Cortex of kidney (tissue), 1 donor: ENCODE measurements at places on chromosomes 1 and 21.

GRCh38 chr1:235030919-235031596 lies 97.6 kb downstream of the TOMM20 start:
- no peak for DNase-seq

GRCh38 chr1:20521960-20522861 lies 14.3 kb upstream of the MUL1 start:
- no peak for DNase-seq

GRCh38 chr1:207923561-207923960 lies 12.6 kb upstream of the CD34 start:
- DNase-seq, result no peak

GRCh38 chr1:55820501-55820900 lies 605.3 kb upstream of the USP24 start:
- DNase-seq, result no peak

DNA sequence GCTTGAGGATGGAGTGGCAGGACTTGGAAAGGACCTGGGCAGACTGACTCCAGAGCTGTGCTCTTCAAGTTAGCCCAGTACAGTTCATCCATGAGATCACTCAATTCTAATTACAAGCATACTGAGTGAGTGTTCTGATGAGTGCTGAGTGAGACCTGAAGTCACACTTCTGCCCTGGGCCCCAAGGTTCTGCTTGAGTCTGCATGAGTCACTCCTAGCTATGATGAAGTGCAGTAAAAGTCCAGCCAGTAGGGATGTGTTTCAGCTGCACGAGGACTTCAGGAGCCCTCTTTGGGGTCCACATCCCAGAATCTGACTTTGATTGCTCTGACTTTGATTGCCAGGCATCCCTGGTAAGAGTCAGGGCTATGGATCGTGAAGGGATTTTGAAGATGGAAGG lies 35.8 kb downstream of the PLEKHA6 start:
- DNase-seq, result no peak

- DNase-seq, result no peak
Observed at GRCh38 chr21:35150562-35151226, 101.6 kb upstream of the RUNX1 start.

DNA sequence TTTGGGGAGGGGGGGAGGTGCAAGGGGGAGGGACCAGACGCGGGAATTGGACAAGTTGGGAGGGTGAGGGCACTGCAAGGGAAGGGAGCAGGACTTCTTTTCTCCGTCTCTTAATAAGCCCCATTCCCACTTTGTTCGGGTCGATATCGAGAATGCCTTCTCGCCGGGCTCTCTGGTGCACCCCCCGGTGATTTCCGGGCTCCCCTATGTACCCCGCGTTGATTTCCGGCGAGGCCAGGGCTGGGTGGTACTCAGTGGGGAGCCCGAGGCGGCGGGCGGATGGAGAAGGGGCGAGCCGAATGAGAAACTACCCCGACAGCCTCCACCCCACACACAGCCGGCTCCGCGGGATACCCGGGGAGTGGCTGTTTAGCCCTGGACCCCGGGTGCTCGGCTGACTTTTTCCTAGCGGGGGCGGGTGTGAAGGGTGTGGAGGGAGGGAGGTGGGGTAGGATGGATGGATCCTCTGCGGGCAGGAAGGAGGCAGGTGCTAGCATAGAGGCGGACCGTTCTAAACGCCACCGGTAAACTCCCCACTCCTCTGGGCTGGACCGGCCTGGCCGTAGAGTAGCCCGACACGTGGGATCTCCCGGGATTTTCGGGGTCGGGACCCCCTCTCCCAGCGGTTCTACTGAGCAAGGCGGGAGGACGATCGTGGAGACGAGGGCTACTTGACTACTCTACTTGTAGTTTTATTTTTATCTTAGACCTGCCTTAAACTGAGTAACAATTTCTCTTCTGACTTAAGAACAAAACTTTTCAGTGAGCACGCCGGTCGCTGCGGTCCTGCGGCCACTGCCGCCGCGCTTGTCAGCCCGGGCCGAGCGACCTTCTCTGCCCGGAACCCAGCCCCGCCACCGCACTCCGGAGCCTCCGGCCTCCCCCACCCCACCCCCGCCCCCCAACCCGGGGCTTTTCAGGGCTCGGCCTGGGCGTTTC lies 1.0 kb downstream of the RNF220 start:
- no peak for DNase-seq

- DNase-seq, result no peak
Observed at GRCh38 chr1:11481019-11481418, 2.1 kb downstream of the DISP3 start.

DNA sequence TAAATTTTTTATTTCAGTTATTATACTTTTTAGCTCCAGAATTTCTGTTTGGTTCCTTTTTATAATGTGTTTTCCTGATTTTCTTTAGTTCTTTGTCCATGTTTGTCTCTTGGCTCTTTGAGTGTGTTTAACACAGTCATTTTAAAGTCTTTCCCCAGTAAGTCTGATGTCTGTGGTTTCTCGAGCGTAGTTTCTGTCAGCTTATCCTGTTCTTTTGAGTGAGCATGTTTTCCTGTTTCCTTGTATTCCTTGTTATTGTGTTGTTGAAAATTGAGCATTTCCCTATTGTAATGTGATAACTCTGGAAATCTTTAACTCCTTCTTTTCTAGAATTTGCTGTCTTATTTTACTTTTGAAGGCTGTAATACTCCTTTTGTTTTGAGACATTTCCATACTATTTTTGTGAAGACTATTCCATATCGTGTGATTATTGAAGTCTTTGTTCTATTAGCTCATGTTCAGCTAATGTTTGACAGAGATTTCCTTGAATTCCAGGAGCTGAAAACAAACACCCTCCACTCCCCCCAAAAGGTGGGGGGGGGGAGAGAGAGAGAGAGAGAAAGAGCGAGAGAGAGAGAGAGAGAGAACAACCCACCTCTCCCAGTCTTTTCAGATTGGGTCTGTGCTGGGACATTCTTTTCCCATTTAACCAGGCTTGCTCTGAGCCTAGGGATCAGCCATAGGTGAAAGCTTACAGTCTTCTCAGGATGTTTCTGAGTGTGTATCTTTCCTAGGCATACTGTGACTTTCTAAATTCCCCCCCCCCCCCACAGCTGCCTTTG lies 38.3 kb downstream of the SDCCAG8 start:
- DNase-seq, result no peak

GRCh38 chr21:41068967-41069642 lies 98.9 kb upstream of the BACE2 start:
- DNase-seq, result no peak

DNA sequence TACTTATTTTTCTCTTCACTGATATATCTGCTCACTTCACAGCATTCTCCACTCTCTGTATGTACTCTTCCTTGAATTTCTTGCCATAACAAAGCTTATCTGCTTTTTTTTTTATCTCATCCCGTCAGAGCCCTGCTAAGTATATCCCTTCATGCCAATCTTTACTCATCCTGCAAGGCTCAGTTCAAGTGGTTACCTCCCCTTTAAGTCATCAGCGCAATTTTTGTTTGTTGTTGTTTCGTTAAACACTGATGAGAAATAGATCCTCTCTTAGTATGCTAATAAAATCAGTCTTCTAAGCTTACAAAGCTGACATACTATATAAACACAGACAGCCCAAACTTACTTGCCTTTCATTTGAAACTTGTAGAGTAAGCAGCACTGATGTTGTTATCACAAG lies 17.8 kb downstream of the COL24A1 start:
- no peak for DNase-seq

GRCh38 chr21:35886887-35887286 lies 173.4 kb downstream of the SETD4 start:
- no peak for DNase-seq

DNA sequence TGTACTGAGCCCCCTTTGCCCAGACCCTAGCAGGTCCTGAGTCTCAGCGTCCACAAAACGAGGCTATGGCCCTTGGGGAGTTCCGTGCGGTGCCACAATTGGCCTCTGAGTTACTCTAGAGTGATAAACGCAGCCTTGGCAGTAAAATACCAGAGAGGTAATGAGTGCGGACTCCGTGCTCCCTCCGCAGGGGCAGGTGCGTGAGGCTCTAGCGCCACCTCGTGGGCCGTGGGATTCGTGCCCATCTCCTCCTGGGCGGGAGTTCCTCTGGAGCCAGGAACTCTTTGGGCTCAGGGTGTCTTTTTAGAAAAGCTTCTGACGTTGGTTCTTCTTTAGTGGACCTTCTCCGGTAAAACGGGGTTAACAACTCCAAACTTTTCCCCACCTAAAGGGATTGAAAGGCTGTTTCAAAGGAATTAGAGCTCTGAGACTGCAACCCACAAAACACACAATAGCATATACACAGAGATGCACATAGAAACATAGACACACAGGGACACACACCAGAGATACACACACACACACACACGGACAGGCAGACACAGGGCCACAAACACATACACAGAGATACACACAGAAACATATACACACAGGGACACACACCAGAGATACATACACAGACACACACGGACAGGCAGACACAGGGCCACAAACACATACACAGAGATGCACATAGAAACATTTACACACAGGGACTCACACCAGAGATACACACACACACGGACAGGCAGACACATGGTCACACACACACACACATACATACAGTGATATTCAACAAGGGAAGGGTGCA lies 99.4 kb downstream of the KCNJ15 start:
- DNase-seq, result no peak

DNA sequence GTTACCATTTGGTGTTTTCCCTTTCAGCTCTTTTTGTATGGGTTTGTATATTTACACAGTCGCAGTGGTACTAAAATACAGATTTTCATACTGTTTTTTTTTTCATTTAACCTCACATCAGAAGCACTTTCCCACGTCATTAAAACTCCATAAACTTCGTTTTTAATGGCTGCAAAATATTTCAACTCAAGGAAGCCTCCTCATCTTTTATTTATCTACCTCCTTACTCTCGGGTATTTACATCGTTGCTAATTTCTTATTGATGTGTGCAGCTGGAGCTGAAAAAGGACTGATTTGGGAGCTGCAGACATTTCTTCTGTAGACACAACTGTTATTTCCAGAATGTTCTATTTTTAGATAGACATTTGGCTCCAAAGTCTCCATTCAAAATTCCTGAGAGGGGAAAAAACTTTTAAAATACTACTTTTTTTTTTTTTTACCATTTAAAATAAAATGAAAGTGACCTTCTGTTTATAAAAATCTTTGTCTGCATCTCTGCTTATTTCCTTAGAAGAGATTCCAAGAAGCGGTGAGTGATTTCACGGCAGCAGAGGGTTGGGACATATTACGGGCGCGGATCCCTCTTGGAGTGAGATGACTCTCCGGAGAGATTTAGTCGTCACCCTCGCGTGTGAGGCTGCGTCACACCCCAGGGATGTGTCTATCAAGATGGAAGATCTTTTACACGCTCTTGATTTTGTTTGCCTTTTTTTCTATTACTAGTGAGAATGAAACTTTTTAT lies 10.1 kb downstream of the RUNX3 start:
- no peak for DNase-seq

GRCh38 chr1:21294266-21294989 lies 4.2 kb upstream of the ECE1 start:
- DNase-seq, result no peak

- no peak for DNase-seq
Observed at GRCh38 chr1:201126832-201127754, at the start of gene ASCL5. Gene ASCL5, minus strand, starts transcription at chr1:201127184. Its CDS starts 11,812 bp downstream, at chr1:201115372.

DNA sequence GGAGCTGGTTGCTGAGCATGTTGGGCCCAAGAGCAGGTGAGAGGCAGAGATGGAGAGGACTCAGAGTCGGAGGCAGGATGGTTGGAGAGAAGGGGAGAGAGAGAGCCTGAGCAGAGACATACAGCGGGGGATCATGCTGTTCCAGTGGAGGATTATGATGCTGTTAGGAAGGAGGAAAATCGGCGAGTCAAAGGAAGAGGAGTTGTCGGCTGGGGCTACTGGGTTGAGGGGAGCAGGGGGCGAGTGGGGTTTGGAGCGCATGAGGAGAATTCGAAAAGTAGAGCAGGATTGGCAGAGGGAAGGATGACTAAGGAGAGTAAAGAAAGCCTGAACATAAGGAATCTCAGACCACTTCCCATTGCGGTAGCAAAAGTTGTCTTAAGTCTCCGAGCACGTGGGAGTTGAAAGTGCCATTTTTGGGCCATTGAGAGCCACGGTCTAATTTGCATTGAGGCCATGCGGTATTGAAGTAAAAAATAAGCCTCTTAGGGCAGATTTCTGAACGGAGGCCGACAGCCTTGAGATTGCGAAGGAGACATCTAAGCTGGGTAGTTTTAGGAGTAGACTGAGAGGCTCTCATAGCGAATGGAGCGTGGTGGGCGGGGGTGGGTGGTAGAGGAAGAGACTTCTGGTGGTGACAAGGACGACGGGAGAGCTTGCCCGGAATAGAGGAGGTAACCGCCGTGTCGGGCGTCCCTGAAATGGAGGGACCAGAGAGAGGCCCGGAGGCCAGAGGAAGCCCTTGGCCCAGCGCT lies 140.4 kb upstream of the ETV3 start:
- DNase-seq, result no peak

DNA sequence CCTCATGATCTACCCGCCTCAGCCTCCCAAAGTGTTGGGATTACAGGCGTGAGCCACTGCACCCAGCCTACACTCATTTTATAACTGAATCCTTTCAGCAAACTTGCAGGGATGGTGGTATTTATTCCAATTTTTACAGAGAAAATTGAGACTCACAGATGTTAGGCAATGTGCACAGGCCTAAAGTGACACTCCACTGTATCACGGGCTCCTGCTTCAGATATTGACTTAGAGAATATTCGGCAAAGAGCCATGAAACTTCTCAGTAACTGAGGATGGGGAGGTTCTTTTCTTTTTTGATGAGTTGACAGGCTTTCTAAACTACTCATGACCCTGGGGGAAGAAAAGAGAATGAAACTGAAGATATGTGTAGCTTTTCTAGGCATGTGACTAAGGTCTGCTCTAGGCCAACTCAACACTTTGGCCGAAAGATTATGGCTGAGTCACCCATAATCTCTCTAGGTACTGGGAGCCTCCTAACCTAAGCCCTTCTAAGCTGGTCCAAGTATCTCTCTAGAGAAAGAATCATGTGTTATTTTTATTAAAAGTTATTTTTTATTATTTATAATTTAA lies 19.9 kb upstream of the PTCH2 start:
- DNase-seq, result no peak

- no peak for DNase-seq
Observed at GRCh38 chr1:180611016-180611930, 20.5 kb upstream of the XPR1 start.

DNA sequence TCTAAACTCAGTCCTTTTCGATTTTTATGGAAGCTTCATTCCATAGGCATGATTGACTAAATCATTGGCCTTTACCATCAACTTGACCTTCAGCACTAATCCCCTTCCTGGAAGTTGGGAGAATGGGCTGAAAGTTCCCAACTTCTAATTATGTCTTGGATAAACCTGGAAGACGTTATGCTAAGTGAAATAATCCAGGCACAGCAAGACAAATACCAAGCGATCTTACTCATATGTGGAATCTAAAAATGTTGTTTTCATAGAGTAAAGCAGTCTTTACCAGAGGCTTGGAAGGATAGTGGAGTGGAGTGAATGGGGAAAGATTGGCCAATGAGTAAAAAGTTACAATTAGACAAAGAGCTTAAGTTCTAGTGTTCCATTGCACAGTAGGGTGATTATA lies 1453.2 kb downstream of the PLA2G4A start:
- no peak for DNase-seq

DNA sequence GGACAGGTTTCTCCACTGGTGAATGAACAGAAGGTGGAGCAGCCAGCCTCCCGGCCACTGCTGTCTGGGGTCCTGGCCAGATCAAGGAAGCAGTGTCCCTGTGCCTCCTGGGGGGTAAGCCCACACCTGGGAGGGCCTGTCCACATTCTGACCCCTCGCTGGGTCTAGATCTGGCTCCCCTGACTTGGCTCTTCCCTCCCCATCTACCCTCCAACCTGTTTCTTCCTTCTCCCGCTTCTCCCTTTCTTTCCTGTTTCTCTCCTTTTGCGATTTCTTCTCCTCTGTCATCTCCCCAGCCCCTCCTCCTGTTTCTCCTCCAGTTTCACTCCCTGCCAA lies 378 bp downstream of the RORC start:
- no peak for DNase-seq

GRCh38 chr21:40792691-40793456 lies 54.1 kb downstream of the DSCAM start:
- DNase-seq, result no peak
